T-helper 17 cell (primary cell): ENCODE measurements at places on chromosomes 12 and 14. TPM values are rescaled to one million over a fixed set of nuclear protein-coding genes. Genes with fewer than 3 reads are reported as not detected.

Gene KCNH5
- total RNA-seq, result not detected

Gene TEX22
- 0.60 TPM for total RNA-seq

Gene TCTN2
- 5.1 TPM for total RNA-seq

Gene ZNF891
- 3.1 TPM for total RNA-seq

Gene PZP
- not detected for total RNA-seq
